Cardiac septum (tissue), 1 donor: ENCODE measurements at places on chromosomes 5 and 9. TPM values are rescaled to one million over a fixed set of nuclear protein-coding genes. Genes with fewer than 3 reads are reported as not detected.

GRCh38 chr5:82413302-82414040, 135.3 kb upstream of the RPS23 start:
- no peak for DNase-seq

DNA sequence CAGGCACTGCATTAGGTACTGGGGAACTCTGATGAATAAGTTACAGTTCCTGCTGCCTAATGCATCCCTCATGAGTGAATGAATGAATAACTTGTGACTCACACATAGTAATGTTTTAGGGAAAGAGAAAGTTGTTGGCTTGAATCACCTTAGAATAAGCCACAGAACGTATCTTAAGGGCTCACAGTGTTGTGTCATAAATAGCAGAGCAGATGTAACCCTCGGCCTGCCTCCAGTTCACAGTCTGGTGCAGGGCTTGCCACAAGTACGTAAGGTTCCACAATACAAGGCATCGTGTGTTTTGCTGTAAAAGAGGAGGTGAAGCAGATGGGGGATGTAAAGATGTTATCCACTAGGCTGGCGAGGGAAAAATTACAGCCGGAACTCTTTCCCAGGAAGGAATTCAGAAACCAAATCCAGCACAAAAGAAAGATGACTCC, 218.7 kb downstream of the TRPM3 start:
- no peak for DNase-seq

- DNase-seq, result no peak
Observed at GRCh38 chr5:92927291-92927778, 653.7 kb downstream of the NR2F1-AS1 start.

DNA sequence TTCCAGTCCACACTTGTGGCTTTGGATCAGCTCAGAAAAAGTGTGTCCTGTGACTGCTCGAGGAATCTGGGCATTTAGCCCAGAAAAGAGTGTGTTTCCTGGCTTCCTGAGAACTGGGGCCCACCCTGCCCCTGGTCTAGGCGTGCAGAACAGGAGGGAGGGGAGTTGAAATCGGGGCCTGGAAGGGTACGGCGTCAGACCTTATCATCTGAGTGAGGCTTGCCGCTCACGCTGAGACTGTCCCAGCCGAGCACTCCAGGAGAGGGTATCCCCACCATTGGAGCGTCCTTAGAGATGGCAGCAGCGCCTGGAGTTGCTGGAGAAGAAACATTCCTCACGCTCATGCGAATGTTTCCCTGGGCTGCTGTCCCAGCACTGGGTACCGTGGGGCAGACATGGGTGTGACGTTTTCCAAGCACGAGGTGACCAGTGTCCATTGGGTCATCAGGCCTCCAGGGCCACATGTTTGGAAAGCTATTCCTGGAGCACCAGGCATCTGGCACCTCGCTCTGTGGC, 22.5 kb downstream of the NEK6 start:
- DNase-seq, result no peak

GRCh38 chr5:135367554-135367953, 31.5 kb downstream of the MACROH2A1 start:
- DNase-seq, result peak; percentile 55

DNA sequence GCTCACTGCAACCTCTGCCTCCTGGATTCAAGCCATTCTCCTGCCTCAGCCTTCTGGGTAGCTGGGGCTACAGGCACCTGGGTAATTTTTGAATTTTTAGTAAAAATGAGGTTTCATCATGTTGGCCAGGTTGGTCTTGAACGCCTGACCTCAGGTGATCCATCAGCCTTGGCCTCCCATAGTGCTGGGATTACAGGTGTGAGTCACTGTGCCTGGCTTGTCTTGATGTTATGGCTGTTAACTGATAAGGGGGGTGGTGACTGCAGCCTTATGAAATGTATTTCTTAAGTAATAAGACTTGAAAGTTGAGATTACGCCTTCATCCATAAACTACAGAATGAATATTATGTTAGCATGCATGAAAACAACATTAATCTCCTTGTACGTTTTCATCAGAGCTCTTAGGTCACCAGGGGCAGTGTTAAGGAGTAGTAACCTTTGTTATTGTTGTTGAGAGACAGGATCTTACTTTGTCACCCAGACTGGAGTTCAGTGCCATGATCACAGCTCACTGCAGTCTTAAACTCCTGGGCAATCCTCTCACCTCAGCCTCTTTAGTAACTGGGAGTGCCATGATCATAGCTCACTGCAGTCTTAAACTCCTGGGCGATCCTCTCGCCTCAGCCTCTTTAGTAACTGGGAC, 148.3 kb downstream of the ATP10B start:
- DNase-seq, result no peak

DNA sequence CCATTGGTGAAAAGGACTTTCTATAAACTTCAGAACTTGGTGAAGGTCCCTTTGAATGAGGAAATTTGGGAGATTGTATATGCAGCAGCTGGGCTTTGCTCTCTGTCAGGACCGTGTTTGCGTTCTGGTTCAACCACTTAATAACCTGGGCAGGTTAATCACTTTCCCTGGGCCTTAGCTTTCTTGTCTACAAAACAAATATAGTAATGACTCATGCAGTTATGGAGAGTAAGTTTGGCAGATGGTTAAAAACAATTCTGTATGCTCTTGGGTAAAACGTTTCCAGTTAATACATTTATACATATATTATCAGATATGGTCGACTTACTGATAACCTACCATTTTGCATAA, 197.0 kb downstream of the ARHGEF28 start:
- no peak for DNase-seq

- no peak for DNase-seq
Observed at GRCh38 chr9:34552986-34553385, 30.2 kb upstream of the ENHO start.

GRCh38 chr5:88820581-88820980, 62.4 kb downstream of the MEF2C start:
- no peak for DNase-seq

DNA sequence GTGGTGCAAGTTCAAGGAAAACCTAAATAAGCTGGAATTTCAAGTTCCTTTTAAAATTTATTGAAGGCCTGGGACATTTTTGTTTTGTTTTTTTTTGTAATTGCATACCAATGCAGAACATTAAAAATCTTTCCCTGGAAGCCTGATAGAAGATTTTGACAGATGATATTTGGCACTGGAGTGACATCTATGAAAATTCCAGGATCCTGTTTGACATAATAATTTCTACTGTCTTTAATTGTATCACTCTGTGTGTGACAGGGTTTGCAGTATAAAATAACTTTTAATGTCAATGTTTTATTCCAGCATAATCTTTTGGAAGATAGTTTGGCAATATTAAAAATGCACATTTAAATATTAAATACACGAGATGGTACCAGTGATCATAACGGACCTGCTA, 514.2 kb upstream of the ACO1 start:
- DNase-seq, result no peak

DNA sequence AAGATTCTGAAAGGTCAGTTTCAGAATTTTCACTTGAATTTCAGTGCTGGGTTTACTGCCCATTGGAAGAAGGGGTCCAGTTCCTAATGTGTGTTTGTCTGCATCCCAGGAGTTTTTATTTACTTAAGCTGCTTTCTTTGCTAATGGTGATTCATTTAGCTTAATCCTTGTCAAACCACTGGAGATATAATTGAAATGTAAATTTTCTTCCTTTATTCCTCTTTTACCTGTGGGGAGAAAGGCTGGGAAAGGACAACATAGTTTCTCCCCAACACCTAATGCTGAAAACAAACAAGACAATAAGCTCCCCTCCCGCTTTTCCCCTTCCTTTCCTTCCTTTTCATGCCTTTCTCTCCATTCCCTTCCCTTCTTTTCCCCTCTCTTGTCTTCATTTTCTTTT, 185.8 kb downstream of the KCTD16 start:
- no peak for DNase-seq

DNA sequence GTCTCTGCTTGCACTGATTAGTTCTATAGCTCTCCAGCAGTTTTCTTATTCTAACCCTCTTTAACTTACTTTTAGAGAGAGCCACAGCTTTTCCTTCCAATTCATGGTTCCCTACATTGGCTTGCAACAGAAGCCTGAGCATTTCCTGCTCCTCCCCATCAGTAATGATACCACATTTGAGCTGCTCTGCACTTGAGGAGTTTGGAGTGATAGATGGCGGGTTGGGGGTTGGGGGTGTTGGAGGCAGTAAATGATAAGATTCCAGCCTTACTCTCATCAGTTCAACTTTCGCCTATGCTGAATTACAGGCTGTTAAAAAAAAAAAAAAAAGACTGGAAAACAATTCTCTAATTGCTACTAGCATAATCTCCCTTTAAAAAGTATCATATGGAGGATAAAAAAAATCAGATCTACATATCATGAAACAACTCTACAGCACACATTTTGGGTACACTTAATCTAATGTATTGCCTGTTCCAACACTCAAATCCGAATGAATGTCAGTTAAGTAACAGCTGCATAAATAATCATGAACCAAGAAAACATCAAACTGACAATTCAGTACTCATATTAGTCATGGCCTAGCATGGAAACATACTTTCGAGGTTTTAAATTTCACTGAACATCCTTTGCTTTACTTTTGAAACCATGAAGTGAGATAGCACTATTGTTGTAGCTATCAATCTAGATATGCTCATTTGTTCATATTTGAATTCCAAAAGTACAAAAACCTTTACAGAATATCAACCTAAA, 224.7 kb downstream of the NFIB start:
- DNase-seq, result no peak

GRCh38 chr5:74608736-74609601, 31.6 kb downstream of the ENC1 start:
- no peak for DNase-seq

GRCh38 chr9:8486095-8486494, 686.5 kb upstream of the DMAC1 start:
- no peak for DNase-seq

DNA sequence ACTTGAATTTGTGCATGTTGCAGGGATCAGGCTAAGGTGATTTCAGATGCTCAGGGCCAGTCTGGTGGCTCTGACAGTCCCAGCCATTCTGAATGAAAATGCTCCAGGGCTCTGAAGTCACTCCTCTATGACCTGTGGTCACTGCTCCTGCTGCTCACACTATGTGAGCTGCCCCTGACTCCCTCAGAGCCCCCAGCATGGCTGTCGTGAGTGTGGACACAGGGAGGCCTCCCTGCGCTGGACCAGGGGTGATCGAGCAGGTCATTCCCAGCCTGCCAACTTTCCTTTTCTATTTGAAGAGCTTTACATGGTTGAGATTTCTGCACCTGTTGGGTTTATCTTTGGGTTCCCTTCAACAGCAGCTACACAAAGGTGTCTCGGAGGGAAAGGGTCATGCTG, 74.5 kb downstream of the WNK2 start:
- no peak for DNase-seq

GRCh38 chr5:160269017-160269416, 39.7 kb downstream of the FABP6 start:
- peak; percentile 97 for DNase-seq

GRCh38 chr9:124928116-124928515, 12.8 kb downstream of the GOLGA1 start:
- DNase-seq, result no peak

DNA sequence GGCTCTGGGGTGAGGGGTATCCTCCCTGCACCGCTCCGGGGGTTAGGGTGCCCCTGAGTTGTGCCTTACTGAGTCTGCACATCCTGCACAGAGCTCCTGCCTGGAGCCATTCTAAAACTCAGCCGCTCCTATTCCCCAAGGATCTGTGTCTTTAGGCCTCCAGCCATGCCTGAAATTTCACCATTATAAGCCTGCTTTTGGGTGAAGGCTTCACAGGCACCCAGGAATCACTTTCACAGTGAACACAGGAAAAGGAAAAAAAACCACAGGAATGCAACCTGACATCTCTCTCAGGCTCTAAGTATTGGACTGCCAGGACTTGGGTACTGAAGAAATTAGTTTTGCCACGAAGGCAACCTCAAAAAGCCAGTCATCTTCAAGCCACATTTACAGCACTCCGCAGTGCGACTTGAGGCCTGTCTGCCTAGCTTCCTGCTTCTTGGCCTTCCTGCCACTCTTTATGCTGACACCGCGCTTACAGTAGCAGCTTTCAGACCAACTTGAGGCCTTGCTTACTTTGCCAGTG, 30.9 kb downstream of the GALNT10 start:
- no peak for DNase-seq

DNA sequence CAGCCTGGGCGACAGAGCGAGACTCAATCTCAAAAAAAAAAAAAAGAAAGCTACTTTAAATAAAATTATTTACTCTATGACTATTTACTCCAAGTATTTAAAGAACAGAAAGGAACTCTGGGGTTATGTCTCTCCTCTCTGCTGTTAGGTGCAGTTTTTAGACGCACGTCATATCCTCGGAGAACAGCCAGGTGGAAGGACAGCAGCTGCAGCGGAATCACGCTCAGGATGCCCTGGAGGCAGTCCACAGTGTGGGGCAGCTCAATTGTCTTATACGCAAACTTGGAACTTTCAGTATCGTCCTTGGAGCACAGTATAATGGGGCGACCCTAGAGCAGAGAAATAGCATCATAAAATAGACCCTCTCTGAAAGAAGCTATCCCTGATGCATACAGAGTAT, 10.4 kb upstream of the MAPK9 start:
- DNase-seq, result no peak

- no peak for DNase-seq
Observed at GRCh38 chr5:3954199-3954598, 358.6 kb downstream of the IRX1 start.

- no peak for DNase-seq
Observed at GRCh38 chr5:55096861-55097260, 5.6 kb upstream of the GZMA start.

DNA sequence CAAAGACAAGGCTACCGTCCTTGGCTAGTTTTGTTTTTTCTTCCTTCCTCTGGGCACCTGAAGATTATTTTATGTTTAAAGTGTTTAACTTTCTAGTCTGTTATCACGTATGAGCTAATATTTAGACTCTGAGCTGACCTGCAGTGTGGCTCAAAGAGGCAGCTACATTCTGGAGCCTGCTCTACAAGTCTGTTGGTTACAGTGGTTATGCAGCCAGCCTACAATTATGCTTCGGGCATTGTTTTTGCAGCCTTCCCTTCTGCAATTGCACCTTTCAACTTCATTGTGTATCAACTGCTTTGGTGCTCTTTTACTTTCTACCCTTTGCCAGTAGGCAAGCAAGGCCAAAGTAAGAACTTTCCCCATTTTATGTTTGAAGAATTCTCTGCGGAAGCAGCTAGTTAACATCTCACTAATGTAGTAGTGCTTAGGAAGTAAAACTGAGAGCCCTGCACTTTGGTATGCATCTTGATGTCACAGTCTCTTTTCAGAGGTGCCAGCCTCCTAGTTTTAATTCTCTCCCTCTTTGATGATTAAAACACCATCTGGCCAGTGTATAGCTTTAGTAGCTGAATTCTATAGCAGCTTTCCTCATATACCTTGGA, 322.1 kb downstream of the FAM170A start:
- DNase-seq, result no peak

DNA sequence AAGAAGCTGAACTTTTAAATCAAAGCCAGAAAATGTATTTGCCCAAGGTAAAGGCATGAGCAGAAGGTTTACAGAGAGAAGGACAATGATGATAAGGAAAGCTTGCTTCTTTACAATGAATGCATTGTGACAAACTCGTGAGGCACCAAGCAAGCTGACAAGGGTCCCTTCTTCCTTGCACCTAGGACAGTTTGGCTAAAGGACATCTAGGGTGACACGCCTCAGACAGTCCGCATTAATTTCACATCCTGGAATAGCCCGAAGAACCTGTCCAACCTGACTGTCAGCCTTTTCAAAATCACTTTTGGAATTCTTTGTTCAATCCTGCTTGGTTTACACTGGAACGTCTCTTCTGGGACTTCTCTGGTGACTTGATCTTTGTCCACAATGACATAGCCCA, 146.4 kb upstream of the MAP3K1 start:
- DNase-seq, result no peak

Gene PCDHGA5
- total RNA-seq, result 9.7 TPM

Gene PCDHGA8
- 14.0 TPM for total RNA-seq

Gene ZDHHC11
- 10.6 TPM for total RNA-seq

Gene SLC34A1
- total RNA-seq, result not detected

Gene TRIM36
- total RNA-seq, result 0.75 TPM

Gene ANKRD31
- 0.13 TPM for total RNA-seq

Gene SLF1
- 6.1 TPM for total RNA-seq
